ENCODE measurements at places on chromosomes 6 and 20. TPM values are rescaled to one million over a fixed set of nuclear protein-coding genes. Genes with fewer than 3 reads are reported as not detected.

GRCh38 chr6:32173051-32173727 is 2.7 kb downstream of the AGPAT1 start:
- H3K36me3 ChIP-seq, result peaks cover 21% of the 10 kb centered on the region
- peak overlapping the region; percentile 51 for H3K4me3 ChIP-seq
- DNase-seq, result no peak
- H3K27ac ChIP-seq, result peak overlapping the region; percentile 70
- peaks cover 31% of the 10 kb centered on the region for H3K4me1 ChIP-seq

GRCh38 chr6:107491760-107492660 is 2.1 kb downstream of the SOBP start:
- H3K4me3 ChIP-seq, result no peak overlapping the region
- H3K4me1 ChIP-seq, result peaks cover 30% of the 10 kb centered on the region
- no peaks in the 10 kb centered on the region for H3K36me3 ChIP-seq

DNA sequence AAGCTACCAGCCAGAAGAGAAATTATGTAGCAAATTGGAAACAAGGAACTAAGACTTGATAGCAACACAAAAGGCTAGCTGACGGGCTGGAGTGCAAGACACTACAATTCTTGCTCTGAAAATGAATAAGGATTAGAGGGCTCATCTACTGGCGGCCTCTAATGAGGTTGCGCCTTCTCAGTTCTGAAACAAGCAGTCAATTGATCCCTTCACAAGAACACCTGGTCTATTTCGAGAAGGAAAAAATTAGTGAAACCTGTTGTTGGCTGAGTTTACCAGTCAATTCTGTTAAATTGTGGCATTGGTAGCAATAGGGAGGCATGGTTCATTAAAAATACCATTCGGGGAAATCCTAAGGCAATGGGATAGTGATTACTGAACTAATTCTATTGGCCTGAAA is 74.8 kb upstream of the JARID2 start:
- H3K27ac ChIP-seq, result no peak overlapping the region
- H3K36me3 ChIP-seq, result no peaks in the 10 kb centered on the region
- H3K27me3 ChIP-seq, result no peaks in the 10 kb centered on the region
- no peak for DNase-seq
- H3K4me3 ChIP-seq, result no peak overlapping the region

DNA sequence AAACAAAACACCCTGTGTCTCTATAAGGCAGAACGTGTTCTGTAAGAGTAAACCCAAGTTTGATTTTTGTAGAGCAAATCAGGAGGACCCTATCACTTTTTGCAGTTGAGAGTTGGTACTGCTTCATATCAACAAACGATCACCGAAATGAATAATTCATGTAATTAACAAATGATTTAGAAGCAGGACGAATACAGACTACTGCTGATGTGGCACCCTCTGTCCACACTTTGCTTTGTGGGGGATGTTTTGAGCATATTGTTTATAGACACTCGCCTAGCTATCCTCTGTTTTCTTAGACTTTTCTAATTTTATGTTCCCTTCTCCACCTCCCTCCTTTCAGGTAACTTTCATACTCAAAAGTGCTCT is 1.5 kb downstream of the CD2AP start:
- H3K27ac ChIP-seq, result peak overlapping the region; percentile 99
- H3K4me1 ChIP-seq, result peaks cover 33% of the 10 kb centered on the region
- no peaks in the 10 kb centered on the region for H3K36me3 ChIP-seq
- DNase-seq, result no peak
- peak overlapping the region; percentile 98 for H3K4me3 ChIP-seq

The CTCFL gene
- 0.07 TPM for total RNA-seq

The THEMIS gene
- not detected for total RNA-seq

The HSPA1L gene
- total RNA-seq, result 1.9 TPM
